Amniotic epithelial cell (primary cell): ENCODE measurements at places on chromosomes 1 and 21.

DNA sequence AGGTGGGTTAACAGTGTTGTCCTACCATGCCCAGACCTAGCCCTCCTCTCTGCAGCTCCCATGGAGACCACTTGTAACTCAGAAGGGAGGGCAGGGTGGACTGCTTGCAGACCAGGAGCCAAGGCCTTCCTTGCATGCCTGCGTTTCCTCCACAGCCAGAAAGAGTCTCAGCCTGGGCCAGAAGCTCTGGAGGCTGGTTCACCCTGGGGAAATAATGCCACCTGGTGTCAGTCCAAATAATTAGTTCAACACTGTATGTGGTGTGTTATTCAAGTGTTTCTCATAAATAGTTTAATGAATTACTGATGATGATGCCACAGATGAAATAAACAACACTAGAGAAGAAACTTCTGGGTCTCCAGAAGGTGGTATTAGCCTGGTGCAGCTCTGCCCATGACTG lies 16.9 kb upstream of the VANGL1 start:
- DNase-seq = no peak

DNA sequence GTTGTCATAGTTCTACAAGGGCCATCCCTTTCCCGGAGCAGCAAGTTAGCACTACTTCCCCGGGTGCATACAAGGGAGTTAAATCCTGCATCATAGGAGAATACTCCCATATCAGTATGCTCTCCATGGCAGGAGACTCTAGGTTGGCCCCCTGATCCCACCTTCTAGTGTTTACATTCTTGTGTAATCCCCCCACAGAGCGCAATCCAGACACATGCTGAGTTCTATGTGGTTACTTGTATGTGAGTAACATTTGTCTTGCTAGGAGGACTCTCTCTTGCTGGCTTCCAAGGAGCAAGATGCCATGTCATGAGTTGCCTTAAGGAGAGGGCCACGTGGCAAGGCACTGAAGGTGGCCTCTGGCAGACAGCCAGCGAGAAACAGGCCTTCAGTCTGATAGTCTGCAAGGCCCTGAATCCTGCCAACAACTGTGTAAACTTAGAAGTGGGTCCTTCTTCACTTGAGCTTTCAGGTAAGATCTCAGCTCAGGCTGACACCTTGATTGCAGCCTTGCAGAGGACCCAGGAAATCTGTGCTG lies 155.3 kb downstream of the CDC7 start:
- peak; percentile 9 for DNase-seq

DNA sequence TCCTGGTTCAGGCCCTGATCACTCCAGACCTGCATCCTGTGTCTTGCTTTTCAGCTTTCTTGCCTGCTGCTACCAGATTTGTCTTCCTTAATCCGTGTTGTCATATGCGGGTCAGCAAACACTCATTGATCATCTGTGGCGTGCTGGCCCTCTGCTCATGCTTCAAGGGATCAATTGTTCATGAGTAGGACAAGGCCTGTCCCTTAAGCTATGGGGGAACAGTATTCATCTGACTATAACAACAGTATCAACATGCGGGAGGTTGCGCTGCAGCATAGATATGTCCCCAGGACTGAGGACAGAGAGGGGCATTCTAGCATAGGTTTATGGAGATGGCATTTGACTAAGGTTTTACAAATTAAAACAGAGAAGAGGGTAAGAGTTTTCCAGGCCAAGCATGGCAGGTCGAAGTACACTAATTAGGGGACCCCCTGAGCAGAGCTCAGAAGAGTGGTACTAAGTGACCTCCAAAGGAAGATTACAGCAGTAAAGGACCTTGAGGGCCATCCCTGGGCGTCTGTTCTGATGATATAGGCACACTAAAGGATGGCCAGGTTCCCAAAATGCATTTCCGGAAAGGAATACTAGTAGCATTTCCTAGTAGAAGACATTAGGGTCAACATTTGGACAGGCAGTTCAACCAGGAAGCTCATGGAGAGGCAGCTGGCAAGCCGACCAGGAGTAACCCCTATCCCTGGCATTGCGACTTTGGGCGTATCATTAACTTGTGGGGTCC lies 811 bp upstream of the ZNF672 start:
- DNase-seq = no peak

DNA sequence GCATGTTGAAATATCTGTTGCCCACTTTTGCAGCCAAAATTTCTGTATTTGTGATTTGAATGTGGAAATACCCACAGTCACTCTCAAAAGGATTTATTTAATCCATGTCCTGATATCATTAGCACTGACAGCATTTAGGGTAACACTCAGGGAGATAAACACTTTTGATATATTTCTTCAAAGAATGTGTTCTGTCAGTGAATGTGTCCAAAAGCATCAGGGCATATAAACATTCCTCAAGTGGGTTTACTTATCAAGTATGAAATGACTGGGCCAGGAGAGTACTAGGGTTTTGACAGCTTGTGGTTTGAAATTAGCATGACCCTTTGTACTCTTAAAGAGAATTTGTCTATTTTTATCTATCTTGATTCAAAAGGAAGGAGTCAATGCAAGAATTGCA lies 1302.1 kb upstream of the ADGRL2 start:
- DNase-seq = peak; percentile 72

GRCh38 chr1:73887412-73887811 lies 310.6 kb downstream of the LRRIQ3 start:
- DNase-seq = no peak

DNA sequence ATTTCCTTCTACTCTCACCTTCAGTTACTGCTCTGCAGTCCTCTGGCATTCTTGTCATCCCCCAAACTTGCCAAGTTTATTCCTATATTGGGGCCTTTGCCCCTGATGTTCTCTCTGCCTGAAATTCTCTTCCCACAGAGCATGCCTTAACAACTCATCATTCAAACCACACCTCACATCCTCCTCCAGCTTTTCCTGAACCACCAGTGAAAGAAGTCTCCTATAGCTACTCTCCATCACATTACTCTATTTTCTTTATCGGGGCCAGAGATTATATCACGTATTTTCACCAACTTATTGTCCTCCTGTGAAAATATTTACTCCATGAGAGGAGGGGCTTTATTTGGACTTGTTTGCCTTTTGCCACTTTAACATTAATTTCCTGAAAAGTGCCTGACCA lies 32.1 kb downstream of the EXTL2 start:
- DNase-seq = peak; percentile 90

GRCh38 chr1:17184161-17184665 lies 20.7 kb upstream of the PADI1 start:
- DNase-seq = no peak

GRCh38 chr1:2236695-2237677 lies 8.9 kb downstream of the SKI start:
- peak; percentile 25 for DNase-seq

DNA sequence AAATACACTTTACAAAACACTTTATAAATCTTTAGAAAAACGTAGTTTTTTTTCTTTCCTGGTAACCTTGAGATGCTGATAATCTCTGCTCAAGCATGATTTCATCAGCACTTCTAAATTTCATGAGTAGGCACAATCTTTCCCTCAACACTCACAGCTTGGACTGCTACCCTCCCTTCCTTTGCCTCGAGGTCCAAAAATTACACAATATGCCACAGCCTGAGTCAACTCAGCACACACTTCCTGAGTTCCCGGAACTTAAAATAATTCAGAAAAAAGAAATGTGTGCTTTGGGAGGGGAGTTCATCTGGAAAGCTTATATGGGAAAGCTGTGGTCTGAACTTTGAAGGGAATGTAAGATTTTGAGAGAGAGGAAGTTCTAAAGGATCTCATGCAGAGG lies 5.9 kb downstream of the CLCA2 start:
- peak; percentile 97 for DNase-seq
